ENCODE measurements at places on chromosomes 11 and 22.

DNA sequence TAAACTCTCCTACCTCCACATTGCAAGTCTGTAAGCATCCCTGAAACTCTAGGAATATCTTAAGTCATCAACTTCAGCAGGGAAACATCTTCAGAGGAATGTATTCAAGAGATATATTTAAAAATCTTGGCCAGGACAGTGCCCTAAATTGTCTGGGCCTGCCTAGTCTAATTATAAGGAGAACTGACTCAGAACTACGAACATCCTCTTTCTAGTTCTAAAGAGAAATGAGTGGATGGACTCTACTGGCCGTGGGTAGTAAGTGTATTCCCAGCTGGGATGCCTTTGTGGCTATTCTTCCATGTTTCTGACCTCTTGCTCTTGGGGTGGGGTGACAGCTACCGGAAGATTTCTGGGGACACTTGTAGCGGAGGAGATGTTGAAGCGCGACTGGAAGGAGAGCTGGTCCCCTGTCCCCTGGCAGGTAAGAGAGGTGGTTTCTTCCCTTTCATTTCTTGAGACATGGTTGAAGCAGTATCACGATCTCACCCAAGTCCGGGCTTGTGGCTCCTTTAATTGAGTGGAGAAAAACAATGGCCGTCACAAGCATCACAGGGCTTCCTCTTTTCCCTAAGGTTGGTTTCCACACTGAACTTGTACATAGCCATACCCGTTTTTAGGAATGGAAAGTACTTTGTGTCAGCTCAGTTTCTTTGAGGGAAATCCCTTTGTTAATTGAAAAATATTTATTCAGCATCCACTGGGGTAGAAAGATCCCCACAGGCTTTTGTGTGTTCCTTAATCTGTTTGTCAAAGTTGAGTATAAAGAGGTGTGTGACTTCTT lies 97.7 kb upstream of the SORL1-AS1 start:
- peak; percentile 78 for DNase-seq

DNA sequence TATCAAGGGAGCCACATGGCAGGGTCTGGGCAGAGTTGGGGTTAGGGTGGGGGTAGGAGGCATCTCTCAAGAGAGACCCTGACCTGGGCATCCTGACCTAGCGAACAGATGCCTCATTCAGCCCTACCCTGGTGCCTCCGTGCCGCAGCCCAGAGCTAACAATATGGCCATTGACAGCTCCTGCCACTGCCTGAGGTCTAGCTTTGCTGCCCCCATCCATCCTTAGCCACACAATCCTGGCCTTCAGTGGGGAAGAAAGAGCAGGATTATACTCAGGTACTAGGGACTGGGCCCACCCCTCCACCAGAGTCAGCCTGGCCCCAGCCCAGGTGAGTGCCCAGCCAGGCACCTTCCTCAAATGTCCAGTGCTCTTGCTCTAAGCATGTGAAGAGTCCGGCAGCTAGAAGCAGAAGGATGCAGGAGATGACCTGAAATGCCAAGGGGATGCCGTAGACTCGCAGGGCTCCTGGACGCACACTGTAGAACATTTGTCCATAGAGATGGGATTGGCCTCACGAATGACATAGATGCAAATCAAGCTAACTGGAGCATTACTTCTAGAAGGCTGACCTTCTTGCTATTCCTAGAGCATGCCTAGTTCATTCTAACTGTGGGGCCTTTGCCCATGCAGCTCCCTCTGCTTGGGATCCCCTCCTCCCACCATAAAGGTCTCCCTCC lies 13.3 kb upstream of the SERPINH1 start:
- no peak for DNase-seq

- no peak for DNase-seq
Measured at GRCh38 chr11:68256331-68256741, 15.4 kb downstream of the C11orf24 start.

GRCh38 chr22:41976070-41976901 lies 7.0 kb downstream of the SEPTIN3 start:
- DNase-seq: no peak

- DNase-seq: no peak
Measured at GRCh38 chr22:50258361-50259292, 2.9 kb downstream of the MAPK12 start.

GRCh38 chr11:35031867-35032266 lies 107.1 kb upstream of the CD44 start:
- peak; percentile 20 for DNase-seq

DNA sequence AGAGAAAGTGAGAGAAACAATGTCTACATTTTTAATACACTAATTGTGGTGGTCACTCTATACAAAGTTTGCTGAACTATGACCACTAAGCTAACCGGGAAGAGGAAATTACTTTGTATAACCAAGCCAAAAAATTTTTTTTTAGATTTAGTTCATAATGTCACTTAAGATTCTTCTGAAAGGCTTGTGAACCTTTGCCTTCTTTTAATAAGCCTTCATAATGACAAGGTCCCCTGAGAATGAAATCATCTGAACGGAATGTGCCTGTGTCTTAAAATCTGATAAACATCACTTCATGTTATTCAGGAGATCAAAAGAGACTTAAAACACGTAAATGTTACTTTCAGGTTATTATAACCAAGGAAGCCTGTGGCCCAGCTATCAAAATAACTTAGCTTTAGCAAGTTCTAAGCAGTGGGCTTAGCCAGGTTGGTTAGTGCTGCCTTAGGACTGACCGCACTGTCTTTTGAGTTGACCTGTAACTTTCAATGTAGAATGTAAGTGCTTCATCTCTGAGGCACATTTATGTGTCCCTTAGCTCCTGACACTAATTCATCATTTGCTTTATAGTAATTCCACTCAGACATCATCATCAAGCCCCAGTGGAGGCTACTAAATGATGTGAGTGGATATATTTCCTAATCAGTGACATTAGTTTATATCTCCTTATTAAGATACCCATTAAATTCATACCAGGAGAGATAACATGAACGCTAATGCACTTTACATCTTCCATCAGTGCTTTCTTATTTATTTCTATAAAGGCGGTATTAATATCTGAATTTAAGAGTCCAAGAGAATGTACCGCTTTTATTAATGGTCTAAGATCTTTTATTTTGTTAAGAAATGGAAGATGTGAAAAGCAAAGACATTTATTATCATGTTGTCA lies 122.5 kb downstream of the WNT11 start:
- no peak for DNase-seq

GRCh38 chr22:19606332-19607191 lies 82.4 kb upstream of the CLDN5 start:
- no peak for DNase-seq

GRCh38 chr11:132075447-132075846 lies 705.0 kb downstream of the NTM start:
- DNase-seq: no peak

DNA sequence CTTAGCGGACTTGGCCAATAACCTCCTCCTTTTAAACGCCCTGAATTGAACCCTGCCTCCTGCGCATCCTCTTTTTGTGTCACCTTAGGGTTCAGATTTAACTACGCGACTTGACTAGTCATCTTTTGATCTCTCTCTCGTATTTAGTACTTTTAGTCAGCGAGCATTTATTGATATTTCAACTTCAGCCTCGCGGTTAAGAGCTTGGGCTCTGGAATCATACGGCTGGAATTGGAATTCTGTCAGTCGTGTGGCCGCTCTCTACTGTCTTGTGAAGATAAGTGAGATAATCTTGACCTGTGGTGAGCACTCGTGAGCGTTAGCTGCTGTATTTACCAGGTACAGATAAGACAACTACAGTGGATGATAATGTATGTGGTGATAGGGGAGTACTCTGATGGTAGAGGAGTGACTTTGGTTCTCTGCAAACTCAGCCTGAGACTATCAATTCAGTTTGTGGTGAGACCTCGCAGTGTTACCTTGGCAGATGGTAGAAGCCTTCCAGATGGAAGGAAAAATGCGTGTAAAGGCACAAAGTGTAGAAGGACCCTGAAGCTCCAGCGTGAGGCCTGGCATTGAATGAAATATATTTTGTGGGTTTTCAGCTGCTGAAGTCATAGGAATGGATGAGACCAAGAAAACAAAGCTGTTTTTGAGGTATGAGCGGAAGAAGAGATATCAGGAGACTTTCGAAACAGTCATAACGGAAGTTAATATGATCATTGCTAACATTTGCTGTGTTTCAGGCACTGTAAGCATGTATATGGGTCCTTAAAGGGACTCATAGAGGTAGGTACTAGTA lies 682 bp downstream of the ATM start:
- peak; percentile 48 for DNase-seq

- no peak for DNase-seq
Measured at GRCh38 chr11:78622666-78623065, 48.0 kb upstream of the NARS2 start.

- DNase-seq: no peak
Measured at GRCh38 chr11:135033540-135033939, 621.5 kb upstream of the B3GAT1 start.

- DNase-seq: no peak
Measured at GRCh38 chr22:29690476-29690875, 29.3 kb upstream of the CABP7 start.

DNA sequence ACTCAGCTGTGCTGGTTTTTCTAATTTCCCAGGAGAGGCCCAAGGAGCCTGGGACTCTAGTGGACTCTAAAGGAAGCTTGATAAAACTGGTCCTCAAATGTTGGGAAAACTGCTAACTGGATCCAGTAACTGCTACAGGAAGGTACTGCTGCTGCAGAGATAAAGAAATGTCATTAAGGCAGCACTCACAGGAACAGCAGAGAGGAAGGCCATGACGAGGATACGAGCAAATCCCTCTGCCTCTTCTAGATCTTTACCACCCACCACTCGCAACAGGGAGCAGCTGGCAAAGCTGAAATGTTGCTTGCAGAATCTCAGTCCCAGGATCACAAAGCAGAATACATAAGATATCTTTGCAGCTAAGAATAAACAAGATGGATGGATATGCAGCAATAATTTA lies 23.5 kb downstream of the TTC28 start:
- DNase-seq: no peak

GRCh38 chr22:39220890-39221850 lies 23.6 kb downstream of the PDGFB start:
- DNase-seq: no peak

GRCh38 chr22:42918500-42918899 lies 61.4 kb upstream of the ARFGAP3 start:
- DNase-seq: no peak

GRCh38 chr11:112588252-112588694 lies 327.6 kb upstream of the PLET1 start:
- peak; percentile 73 for DNase-seq

- no peak for DNase-seq
Measured at GRCh38 chr11:88806410-88806809, 259.4 kb downstream of the GRM5 start.

GRCh38 chr22:49179886-49180682 lies 647.6 kb downstream of the BRD1 start:
- DNase-seq: no peak

DNA sequence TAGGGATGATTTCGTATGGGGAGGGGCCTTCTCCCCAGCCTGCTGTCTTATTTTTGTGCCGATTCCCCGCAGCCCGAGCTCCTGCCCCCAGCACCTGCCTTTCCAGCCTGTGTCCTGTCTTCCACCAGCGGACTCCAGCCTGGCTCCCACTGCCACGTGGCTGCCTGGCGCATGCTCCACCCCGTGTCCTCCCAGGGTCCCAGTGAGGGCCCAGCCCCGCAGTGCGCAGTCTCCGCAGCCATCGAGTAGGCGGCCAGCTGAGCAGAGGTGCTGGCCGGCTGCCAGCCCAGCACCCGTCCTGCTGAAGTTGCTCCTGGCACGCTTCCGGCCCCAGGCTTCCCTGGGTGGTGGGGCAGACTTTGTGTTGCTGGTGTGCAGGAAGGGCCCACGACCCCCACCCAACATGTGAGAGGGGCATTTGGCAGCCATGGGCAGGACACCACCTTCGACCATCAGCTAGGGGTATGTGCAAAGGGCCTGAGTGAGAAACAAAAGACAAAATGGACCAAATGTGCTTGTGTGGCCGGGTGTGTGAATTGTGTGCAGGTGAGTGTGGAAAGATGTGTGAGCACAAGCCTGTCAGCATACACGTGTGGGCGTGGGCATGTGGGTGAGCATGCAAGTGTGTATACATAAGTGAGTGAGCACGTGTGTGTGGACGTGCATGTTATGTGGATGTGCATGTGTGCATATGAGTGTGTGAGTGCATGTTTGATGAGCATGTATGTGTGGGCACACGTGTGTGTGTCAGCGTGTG lies 55.9 kb downstream of the RTN4R start:
- no peak for DNase-seq

DNA sequence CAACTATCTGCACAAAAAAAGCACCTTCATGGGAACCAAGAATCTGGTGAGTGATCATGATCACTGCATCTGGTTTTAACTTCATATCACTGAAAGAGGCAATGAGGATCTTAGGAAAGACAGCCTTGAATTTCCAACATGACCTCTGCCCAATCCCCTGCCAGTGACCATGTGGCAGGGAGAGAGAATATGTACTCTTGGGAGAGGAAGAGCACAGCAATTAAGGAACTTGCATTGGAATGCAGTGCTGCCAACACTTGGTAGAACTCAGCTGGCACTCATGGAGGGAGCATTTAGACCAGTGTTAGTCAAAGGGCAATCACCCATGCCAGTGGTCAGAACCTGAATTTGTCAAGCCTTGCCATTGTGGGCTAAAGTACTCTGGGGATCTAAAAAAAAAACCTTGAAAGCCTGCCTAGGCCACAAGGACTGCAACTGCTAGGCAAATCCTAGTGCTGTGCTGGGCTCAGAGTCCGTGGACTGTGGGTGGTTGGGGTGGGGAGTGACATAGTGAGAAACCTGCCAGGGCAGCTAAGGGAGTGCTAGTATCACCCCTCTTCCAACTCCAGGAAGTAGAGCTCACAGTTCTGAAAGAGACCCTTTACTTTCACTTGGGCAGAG lies 23.1 kb downstream of the JRKL start:
- DNase-seq: no peak

DNA sequence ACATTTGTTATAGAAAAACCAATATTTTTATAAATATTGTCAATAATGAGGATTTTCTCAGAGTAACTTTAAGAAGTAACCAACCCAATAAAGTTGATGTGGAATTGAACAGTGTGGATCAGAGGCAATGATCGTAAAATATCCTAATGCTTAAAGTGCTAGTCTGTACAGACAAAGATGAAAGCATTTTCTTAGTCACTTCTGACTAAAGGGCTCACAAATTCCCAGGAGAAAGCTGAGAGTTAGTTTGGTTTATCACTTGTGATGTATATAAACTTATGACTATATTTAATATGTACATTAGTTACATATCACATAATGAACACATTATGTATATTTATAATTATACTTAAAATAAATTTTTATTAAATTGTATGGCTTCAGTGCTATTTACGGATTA lies 25.4 kb upstream of the DDI1 start:
- no peak for DNase-seq

DNA sequence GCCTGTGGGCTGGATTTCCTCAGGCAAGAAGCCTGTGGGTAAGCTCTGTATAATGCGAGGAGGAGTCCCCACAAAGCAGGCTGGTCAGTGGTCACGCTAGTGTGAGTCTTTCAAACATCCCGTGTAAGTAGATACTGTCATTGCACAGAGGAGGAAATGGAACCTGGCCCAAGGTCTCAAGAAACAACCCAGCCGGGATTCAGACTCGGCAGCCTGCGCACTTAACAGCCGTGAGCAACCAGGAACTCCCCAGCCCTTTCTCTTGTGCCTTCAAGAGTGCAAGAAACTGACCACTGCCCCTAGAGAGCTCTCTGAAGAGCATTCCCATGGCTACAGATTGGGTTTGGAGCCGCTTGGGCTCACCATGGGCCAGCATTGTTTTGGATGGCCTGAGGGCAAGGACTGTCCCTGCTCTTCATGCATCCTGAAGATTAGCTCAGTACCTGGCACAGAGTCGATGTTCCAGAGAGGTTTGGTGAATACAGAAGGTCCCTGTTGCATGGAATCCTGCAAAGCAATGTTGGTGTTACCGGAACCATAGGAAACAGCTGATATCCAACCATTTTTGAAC lies 6.0 kb downstream of the MPST start:
- no peak for DNase-seq

- no peak for DNase-seq
Measured at GRCh38 chr11:70590356-70590991, 192.1 kb downstream of the CTTN start.
